ENCODE measurements at places on chromosomes 3 and 15.

DNA sequence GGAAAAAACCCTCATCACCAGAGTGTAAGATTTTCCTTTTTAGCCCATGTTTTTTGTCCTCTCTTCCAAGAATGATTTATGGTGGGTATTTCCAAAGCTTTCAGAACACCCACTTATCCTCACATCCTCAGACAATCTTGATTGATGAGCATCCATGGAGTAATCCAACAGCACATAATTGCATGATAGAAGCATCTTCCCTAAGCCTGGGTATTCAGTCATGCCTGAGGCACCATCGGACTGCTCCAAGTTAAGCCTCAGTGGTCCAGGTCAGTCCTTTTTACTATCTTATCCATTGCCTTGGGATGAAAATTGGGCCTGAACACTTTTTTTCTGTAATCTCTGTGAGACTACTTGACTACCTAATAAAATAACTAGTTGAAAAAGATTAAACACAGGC is 676.0 kb upstream of the SEMA6D start:
- no peak for DNase-seq

DNA sequence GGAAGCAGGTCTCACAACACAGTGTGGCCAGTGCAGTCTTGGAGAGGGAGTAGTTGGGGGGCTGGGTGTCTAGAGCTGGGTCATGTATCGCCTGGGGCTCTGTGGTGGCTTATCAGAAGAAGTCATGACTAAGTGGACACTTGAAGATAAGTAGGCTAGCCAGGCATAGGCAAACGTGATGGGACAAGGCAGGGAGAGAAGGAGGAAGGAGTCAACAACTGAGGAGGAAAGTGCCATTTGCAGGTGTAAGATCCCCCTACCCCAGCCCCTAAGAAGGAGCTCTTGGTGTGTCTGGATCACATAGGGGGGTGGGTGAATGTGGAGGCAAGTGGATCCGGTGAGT is 352.3 kb downstream of the LRTM1 start:
- DNase-seq: no peak

DNA sequence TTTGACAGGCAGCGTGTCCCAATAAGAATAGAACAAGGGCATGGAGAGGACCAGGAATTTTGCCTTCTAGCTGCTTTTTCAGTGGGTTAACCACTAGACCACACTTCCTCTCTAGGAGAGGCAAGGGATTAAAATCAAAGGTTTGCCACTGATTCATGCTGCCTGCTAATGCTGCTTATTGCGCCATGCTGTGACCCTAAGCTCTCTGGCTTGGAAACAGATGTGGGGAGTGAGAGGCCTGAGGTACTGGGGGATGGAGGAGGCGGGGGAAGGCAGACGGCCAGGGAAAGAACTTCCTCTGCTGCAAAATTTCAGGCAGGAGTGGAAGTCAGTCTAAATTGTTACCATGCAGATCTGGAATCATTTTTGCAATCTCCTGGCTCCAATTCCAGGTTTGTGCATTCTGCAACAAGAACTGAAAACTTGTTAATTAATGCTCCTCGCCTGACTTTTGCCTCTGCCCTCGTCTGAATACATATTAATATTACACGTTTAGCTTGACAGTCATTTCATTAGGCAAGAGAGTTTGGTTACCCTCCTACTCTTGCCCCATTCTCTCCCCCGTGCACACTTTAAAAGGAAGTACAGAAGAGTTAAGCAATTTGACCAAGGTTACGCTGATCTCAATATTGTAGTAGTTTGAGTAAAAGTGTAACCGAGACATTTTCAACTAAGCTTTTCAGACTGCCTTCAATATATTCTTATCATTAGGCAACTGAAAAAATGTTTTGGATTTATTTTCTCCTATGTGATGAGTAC is 121.7 kb upstream of the SPRED1 start:
- DNase-seq: peak; percentile 94

DNA sequence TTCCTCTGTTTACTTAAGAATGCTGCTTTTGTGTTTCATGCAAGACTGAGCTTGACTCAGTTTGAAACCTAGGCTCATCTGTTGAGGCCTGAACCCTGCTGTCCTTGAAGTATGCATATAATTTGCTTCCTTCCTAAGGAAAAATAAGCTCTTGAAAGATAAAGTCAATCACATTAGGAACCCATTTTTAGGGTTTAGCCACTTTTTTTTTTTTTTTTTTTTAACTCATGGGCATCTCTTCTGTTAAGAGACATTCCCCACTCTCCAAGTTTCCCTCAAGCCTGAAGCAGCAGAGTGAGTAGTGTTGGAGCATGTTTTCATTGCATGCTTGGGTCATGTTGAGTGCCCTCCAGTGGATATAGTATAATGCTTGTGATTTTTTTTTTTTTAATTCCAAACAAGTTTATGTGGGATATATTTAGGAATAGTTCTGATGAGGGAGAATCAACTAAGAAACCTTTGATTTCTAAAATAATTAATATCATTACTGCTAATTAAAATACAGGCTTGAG is 3.6 kb downstream of the CTNNB1 start:
- DNase-seq: peak; percentile 53

- DNase-seq: no peak
Observed at GRCh38 chr15:44813231-44813630, 76.9 kb downstream of the TRIM69 start.

DNA sequence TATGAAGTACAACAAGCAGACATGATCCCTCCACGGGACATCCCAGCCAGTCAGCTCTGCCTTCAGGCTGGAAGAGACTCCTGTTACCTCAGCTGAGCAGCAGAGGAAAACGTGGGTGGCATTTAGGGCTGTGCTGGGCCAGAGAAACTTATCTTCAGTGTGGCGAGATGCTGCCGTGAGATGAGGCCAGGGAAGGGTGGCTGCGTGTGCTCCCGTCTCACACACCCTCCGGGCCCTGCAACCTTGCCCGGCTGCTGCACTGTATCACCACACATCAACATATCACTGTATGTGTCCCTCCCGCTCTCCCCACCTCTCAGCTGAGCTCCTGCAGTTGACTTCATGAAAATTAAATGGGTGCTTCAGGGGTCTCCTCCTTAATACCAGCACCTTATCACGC is 23.4 kb downstream of the BMF start:
- DNase-seq: no peak

DNA sequence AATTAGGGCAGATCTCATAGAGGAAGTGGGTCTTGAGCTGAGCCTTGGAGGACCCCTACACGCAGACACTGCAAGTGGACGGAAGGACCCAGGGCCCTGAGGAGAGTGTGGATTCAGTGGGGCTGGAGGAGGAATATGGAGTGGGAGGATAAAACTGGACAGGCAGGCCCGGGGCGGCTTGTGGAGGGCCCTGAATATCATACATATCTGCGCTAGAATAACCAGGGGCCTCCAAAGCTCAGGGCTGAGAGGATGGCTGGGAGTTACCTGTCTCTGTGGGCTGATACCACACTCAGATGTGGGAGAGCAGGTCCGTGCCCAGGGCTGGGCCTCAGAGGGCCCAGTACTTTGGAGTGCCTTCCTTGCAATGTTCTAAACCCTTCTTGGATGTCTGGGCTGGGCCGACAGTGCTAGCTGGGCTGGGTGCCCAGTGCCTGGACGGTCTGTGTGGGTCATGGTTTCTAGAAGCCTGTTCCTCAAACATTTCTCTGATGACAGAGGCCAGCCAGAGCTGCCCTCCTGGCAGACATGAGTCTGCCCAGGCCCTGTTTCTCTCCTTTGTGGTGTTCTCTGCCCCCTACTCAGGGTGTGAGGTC is 29.6 kb downstream of the CHRD start:
- DNase-seq: no peak

DNA sequence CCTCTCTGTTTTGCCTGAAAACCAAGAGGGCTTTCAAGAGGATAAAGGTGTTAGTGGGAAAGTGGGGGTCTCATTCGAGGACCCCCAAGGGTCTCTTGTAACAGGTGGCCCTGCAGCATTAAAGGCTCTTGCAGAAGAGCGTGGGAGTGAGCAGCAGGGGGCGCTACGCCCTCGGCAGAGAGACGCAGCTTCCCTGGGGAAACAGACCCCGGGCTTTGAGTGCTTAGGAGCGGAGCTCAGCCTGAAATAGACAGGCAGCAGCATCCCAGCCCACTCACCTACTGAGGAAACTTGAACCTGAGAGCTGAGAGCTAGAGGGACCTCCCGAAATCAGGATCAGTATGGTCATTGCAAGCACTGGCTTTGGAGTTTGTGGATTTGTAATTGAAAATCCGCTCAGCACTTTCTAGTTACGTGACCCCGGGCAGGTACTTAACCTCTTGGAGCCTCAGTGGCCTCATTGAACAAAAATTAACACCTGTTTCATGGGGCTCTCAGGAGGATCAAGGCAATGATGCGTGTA is 25.7 kb downstream of the RPLP1 start:
- DNase-seq: peak; percentile 39

DNA sequence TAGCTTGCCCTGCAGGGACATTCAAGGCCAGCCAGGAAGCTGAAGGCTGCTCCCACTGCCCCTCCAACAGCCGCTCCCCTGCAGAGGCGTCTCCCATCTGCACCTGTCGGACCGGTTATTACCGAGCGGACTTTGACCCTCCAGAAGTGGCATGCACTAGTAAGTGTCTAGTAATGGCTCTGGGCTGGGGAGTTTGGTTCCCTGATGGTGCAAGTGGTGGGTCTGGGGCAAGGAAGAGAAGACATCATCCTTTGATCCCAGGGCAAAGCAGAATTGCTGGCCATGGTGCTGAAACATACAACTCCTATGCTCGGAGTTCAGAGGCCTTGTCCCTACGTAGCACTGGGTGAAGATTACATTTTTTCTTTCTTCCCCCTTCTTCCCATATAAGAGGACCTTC is 311.4 kb downstream of the EPHB1 start:
- no peak for DNase-seq

DNA sequence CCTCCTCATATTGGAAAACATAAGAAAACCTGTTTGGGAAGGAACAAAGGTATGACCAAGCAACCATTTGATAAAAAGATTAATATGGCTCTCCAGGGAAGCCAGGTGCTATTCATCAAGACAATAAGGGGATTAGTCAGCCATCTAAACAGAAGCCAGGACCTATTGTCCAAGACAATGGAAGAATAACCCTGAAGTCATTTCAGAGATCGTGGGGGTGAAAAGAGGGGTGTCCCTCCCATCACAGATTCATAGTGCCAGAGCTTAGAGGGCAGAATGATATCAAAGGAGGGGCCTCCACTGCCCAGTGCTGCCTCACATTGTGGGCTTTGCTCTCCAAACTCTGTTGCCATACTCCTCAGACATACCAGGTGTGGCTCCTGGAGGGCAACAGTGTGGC is 73.5 kb downstream of the DAPK2 start:
- no peak for DNase-seq

GRCh38 chr3:13282358-13282985 is 137.7 kb downstream of the NUP210 start:
- DNase-seq: no peak

DNA sequence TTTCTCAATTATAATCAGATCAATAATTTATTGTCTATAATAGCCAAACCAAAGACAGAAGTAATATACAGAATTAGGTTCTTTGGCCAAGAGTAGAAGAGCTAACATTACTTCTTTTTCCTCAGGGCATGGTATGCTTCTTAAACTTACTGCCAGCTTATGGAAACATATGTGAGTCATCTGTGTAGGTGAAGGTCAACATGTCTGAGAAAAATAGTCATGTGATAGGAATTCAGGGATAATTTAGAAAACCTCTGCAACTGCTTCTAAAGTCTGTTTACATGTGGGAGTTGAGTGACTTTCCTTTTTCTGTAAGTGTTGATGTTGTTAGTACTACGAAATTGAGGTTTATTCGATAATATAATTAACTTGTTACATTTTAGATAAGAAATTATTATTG is 19.2 kb upstream of the MAP6D1 start:
- DNase-seq: peak; percentile 45

DNA sequence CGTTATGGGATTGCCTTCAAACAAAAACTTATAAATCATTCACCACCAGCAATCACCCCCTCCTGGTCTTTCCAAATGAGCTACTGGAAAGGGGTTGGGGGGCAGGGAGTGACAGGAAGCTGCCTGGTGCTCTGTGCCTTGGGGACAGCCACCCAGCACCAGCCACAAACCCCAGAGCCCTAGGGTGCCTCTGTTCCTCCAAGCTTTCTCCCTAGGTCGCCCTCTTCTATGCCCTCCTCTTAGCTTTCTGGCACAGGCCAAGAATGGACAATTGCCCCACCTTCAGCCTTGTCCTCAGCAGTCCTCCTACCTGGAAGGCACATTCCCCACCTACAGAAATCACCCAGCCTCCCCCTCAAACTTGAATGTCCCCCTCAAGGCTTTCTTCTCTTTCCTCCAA is 3.3 kb downstream of the OXTR start:
- no peak for DNase-seq

All from astrocyte of the cerebellum (primary cell).